T-helper 2 cell (primary cell): ENCODE measurements at places on chromosomes 7 and 10.

DNA sequence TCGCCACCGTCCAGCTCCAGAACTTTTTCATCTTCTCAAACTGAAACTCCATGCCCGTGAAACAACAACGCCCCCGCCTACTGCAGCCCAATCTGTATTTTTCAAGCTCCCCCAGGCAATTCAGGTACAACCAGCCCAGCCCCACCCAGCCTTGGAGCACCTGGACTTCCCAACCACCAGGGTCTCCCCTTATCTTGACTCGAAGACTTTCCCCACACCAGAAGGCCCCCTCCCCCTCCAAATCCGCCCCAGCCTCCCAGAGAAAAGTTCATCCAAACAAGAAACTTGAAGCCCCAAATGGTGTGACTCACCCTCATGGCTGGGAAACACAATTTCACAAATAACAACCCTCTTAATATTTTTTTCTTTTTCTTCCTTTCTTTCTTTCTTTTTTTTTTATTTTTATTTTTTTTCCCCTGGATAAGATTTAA, 10.6 kb downstream of the ZCCHC24 start:
- no peak for DNase-seq

- DNase-seq, result no peak
Measured at GRCh38 chr7:117612637-117613036, 132.8 kb downstream of the CFTR start.

DNA sequence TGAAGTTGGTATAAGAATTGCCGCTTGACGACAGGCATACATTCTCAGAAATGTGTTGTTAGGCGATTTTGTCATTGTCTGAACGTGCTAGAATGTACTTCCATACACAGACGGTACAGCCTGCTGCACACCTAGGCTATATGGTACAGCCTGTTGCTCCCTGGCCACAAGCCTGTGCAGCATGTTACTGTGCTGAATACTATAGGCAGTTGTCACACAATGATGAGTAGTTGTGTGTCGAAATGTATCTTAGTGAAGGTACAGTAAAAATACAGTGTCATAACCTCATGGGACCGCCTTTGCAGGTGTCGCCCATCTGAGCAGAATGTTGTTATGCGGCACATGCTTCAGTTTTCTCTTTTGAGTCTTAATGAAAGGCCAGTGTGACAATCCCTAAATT, 66.5 kb downstream of the SHH start:
- no peak for DNase-seq

DNA sequence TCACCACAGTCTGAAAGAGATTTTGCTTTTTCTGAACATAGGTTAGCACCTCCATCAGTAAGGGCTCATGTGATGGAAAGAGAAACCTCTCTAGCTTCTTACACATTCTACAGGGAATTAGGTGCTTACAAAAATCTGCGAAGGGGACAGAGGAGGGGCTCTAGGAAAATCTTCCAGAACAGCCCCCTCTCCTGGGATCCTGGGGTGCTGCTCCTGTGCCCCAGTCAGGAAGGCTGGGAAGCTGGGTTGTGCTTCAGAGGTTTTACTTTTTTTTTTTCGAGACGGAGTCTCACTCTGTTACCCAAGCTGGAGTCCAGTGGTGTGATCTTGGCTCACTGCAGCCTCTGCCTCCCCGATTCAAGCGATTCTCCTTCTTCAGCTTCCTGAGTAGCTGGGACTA, 7.5 kb upstream of the FAM171A1 start:
- DNase-seq, result no peak

DNA sequence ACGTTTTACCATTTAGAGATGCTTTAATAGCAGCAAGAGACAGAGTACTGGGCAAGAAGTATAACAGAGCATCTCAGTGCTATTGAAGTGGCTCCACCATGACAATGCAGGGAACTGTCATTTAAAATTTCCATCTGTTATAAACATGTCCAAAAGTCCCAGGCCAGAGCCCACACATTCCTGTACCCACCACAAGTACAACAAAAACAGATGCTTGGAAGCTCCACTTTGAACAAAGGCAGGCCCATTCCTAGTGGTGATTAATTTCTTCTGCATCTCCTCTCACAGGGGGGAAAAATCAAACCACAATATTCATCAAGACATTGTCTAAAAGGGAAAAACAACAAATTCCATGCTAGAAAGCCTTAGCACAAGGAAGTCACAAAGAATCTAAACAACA, 627.9 kb downstream of the PARD3 start:
- DNase-seq, result no peak

GRCh38 chr7:52325237-52325636, 710.2 kb upstream of the POM121L12 start:
- no peak for DNase-seq

- no peak for DNase-seq
Measured at GRCh38 chr7:92723205-92723604, 113.2 kb downstream of the CDK6 start.

DNA sequence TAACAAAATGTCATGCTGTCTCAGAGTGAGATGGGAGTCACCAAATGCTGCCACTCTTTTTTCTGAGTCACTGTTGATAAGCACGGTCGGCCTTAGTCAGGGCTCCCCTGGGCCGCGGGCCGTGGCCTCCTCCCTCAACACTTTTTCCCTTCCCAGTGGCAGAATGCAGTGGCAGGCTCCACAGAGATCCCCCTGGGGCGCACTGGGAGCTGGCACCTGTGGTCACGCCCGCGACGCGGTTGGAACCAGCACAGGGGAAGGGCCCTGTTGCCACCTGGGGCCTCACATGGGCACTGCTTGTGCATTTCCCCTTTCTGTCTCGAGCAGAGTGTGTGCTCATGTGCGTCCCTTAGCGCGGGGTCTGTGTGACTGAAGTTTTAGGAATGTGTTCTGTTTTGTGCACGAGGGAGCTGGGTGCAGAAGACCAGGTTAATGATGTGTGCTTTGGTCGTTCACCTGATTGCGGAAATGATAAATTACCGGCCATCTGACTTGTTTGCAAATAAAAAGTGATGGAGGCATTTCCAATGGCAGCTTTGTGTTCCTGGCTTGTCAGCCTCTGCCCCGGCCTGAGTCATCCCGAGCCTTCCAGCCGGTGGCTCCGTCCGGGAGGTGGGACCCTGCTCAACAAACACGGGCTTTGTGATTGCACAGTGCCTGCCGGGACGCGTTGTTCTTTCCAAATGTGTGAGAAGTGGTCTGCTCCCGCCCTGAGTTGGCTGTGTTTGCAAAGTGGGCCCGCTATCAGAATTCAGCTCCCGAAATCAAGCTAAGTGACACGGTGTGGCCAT, 100.7 kb downstream of the NKX6-2 start:
- no peak for DNase-seq

- no peak for DNase-seq
Measured at GRCh38 chr7:3089493-3089892, 45.8 kb upstream of the CARD11 start.
